ENCODE measurements at places on chromosomes 7 and 10. TPM values are rescaled to one million over a fixed set of nuclear protein-coding genes. Genes with fewer than 3 reads are reported as not detected.

DNA sequence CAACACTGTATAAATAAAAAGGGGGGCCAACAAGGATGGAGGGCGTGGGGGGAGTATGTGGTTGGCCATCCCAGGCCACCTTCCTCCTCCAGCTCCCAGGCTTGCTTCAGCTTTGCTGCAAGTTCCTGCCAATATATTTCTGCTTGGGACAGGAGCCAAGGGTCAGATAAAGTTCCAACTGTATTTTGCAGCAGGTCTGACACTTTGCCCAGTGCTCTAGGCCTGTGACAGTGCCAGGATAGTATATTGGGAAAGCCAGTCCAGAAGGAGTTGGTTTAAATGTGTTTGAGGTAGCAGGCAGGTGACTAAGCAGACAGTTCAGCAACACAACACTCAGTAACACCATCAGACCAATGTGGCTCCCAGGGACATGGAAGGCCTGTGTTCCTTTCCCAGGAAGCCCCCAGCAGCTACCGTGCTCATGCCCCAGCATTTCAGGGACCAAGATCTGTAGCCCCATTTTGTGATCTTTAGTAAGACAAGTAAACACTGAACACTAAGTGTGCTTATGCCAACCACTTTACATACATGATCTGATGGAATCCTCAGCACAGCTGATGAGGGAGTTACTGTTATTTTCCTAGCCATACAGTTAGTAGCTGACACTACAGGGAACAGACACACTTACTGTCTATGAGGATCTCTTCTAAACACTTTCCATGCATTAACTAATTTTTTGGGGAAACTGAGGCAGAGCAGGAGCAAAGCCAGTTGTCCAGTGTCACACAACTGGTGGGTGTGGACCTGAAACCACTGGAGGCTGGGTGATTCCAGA, 38.9 kb downstream of the DNAJB12 start:
- no peaks in the 10 kb centered on the region for H3K36me3 ChIP-seq
- no peak for DNase-seq
- H3K4me3 ChIP-seq, result no peak overlapping the region

DNA sequence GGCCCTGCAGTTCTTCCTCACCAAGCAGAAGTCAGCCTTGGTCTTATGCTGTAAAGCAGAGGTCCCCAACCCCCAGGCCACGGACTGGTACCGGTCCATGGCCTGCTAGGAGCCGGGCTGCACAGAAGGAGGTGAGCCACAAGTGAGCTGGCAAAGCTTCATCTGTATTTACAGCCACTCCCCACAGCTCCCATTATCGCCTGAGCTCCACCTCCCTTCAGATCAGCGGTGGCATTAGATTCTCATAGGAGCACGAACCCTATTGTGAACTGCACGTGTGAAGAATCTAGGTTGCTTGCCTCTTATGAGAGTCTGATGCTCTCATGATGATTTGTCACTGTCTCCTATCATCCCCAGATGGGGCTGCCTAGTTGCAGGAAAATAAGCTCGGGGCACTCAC, 87.6 kb upstream of the NEBL start:
- no peak overlapping the region for H3K4me3 ChIP-seq
- H3K27me3 ChIP-seq, result peaks cover 4% of the 10 kb centered on the region
- no peak overlapping the region for H3K27ac ChIP-seq
- no peak for DNase-seq

DNA sequence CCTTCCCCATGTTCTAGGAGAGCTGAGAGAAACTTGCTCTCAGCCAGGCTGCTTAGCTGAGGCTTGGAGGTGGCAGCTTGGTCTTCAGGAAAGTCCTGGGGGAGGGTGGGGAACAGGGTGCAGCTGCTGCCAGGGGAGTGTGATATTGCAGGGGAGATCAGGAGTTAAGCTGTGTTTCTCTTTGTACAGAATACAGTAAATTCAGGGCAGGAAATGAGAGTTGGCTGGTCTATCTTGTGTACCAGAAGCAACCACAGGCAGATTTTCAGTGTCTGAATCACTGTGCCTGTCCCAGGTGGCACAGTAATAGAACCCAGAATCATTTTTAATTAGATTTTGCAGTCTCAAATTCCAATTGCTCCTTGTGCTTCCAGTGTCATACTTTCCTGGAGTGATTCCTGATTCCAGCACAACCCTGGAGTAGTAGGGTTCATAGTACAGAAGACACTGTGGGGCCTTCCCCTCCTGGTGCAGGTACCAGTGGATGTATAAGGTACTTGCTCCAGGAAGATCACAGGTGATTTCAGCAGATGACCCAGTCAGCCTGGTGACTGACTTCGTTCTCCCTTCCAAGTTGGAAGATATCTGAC, 94.0 kb upstream of the TARP start:
- DNase-seq, result no peak
- no peaks in the 10 kb centered on the region for H3K36me3 ChIP-seq
- no peak overlapping the region for H3K27ac ChIP-seq
- H3K4me3 ChIP-seq, result no peak overlapping the region

- H3K27me3 ChIP-seq, result peaks cover 17% of the 10 kb centered on the region
- no peak for DNase-seq
These were observed 244.4 kb upstream of the PPP2R2D start for GRCh38 chr10:131656431-131656841.

AGMO gene
- 1.0 TPM for total RNA-seq

DNA sequence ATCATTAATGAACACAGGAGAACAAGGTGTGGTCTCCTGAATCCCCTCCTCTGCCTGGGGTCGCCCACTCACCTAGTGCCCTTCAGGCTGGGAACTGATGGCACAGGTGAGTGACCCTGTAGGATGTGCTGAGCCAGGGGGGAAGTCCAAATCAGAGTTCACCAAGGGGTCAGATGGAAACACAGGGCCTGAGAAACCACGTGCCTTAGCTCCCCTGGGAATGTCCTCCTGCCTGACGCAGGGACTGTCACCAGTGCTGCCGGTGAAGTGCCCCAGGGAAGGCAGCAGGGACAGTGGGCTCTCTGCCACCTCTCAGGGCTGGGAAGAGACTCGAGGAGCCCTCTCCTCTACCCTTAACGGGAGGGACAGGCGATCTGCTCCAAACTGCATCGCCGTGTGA, 5.8 kb upstream of the PYROXD2 start:
- H3K27me3 ChIP-seq, result no peaks in the 10 kb centered on the region
- no peak overlapping the region for H3K27ac ChIP-seq
- no peak for DNase-seq
- no peak overlapping the region for H3K4me3 ChIP-seq
- H3K36me3 ChIP-seq, result peaks cover 4% of the 10 kb centered on the region

DNA sequence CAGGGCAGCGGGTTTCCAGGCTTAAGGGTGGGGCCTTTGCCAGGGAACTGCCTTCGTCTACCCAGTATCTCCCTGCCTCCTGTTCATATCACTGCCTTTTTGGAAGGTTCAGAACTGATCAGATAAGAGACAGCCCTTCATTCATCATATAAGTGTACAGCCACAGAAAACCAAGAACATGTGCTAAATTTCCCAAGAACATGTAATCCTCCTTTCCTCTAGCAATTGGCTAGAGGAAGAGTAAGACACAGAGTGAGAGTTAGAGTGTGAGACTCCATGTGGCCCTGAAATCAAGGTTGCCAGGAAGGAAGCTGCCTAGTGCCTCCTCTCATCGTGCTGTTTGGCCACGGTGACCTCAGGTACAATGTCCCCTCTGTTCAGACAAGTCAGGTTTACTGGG, 770.9 kb downstream of the TNS3 start:
- no peak for DNase-seq
- peaks cover 11% of the 10 kb centered on the region for H3K4me1 ChIP-seq
- no peak overlapping the region for H3K4me3 ChIP-seq
- no peaks in the 10 kb centered on the region for H3K27me3 ChIP-seq
- H3K36me3 ChIP-seq, result no peaks in the 10 kb centered on the region
- no peak overlapping the region for H3K27ac ChIP-seq

DNA sequence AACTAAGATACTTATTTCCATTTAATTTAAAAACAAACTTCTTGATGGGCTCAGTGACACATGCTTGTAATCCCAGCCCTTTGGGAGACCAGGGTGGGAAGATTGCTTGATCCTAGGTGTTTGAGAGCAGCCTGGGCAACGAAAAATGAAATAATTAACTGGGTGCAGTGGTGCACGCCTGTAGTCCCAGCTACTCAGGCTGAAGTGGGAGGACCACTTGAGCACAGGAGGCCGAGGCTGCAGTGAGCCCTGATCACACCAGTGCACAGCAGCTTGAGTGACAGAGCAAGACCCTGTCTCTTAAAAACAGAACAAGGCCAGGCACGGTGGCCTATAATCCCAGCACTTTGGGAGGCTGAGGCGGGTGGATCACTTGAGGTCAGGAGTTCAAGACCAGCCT, 37.4 kb downstream of the AVL9 start:
- H3K36me3 ChIP-seq, result peaks cover 9% of the 10 kb centered on the region
- H3K4me1 ChIP-seq, result peaks cover 11% of the 10 kb centered on the region
- no peaks in the 10 kb centered on the region for H3K27me3 ChIP-seq
- DNase-seq, result no peak
- H3K27ac ChIP-seq, result no peak overlapping the region

- H3K36me3 ChIP-seq, result no peaks in the 10 kb centered on the region
- peak within 1 kb of the TSS; percentile 24 for H3K27ac ChIP-seq
- DNase-seq, result no peak
- H3K27me3 ChIP-seq, result peaks cover 27% of the 10 kb centered on the region
- H3K4me1 ChIP-seq, result peaks cover 15% of the 10 kb centered on the region
These were observed at the start of gene HGF for GRCh38 chr7:81769891-81770727. HGF (minus strand) TSS chr7:81770047; CDS start chr7:81769971, 76 bp downstream.

- no peak overlapping the region for H3K4me3 ChIP-seq
- H3K4me1 ChIP-seq, result peaks cover 15% of the 10 kb centered on the region
- H3K27me3 ChIP-seq, result no peaks in the 10 kb centered on the region
- H3K36me3 ChIP-seq, result no peaks in the 10 kb centered on the region
- DNase-seq, result no peak
- no peak overlapping the region for H3K27ac ChIP-seq
These were observed 300.2 kb downstream of the BAMBI start for GRCh38 chr10:28977518-28977917.

SLC26A3 gene
- total RNA-seq, result 4.7 TPM

TNKS2 gene
- 47.3 TPM for total RNA-seq

DNA sequence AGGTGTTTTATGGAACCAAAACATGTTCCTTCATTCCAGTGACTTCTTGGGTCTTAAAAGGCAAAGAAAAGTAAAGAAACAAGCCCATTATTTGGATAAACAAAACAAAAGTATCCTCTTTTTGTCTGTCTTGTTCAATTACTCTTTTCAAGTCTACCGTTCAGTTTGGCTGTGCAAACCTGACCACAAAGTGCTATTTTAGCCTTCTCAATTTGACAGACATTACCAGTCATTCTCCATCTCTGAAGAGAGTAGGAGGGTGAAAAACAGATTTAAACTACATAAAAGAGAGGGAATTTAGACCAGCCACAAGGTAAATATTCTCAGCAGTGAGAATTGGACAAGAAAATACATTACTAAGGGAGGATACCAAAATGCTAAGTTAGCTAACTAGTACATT, 145.2 kb downstream of the GRM3 start:
- H3K4me1 ChIP-seq, result no peaks in the 10 kb centered on the region
- no peak overlapping the region for H3K4me3 ChIP-seq
- H3K27ac ChIP-seq, result no peak overlapping the region
- no peaks in the 10 kb centered on the region for H3K27me3 ChIP-seq
- no peak for DNase-seq

STEAP1B gene
- not detected for total RNA-seq

Measured in type B pancreatic cell (in vitro differentiated cells).